Bronchial epithelial cell (primary cell): ENCODE measurements at places on chromosomes 5 and 9.
A peak's percentile ranks its signal among the peaks of the same experiment; 100 is the strongest.

GRCh38 chr9:90983394-90983793 lies 181.8 kb downstream of the SYK start:
- no peak for DNase-seq

DNA sequence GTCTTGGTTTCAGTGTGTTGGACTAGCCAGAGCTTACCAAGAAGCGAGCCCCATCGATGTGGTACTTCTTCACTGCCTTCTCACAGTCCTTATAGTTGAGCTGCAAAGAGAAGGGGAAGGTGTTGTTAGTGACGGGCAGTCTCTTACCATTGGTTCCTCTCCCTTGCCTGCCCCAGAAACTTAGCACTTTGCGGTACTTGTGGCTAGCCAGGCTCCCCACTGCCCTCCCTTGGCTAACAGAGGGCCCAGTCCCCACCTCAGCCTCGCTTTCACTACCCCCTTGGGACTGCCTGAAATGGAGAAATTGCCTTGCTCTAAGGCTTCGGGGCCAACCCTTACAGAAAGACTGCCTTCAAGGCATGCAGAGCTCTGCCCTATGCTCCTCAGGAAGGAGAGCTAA lies 4.3 kb downstream of the LCP2 start:
- no peak for DNase-seq

DNA sequence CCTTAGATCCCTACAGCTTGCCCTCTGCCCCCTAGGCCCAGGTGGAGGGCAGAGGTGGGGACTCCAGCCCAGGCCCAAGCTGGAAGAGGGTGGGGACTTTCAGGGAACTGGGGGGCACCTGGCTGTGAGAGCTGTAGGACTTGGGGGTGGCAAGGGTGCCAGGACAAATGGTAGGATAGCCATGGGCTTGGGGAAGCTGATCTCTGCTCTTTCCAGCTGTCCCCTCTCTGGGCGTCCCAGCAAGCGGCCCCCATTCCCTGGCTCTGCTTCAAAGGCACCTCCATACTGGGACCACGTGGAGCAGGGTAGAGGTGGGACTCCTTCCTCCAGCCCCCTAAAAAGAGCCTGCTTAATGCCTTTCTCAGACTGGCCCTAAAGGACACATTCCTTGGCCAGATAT lies 385 bp downstream of the LTC4S start:
- no peak for DNase-seq

GRCh38 chr5:99379187-99379586 lies 450.4 kb upstream of the CHD1 start:
- no peak for DNase-seq

DNA sequence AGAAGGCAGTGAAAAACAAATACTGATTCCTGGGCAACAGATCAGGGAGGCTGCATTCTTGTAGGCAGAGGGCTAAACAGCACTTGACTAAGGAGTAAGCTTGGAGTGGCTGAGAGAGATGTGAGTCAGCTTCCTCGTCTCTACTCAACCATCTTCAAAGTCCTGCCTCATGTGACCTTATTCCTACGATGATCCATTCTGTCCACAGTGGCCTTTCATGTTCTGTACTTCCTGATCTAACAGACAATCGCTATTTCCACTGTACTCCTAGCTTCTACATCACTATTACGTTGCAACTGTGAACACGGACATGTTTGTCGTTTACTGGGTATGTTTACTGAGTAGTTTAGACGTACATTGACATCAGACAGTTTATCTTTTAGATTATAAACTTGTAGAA lies 365.4 kb downstream of the ARL15 start:
- DNase-seq: peak; percentile 33

DNA sequence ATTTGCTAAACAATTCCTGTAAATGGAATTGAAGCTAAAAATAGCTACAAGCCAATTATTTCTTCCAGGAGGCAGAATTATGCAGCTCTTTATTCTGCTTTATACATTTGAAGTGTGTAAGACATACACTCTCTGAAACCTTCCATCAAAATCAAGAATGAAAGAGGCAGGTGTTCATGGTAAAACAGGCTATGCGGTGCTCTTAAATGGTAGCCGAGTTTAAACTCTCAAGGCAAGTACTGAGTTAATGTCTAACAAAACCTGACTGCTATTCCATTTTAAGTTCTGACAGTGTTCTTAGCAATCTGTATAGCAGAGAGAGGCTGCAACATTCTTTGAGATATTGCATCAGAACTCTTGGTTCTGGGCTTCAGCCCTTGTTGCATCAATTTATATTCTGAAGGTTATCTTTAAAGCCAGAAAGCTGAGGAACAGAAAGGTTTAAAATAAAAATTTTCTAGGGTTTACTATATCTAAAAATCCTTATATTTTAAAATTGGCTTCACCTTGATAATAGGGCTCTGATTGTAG lies 248.3 kb upstream of the CCNG1 start:
- DNase-seq: no peak

DNA sequence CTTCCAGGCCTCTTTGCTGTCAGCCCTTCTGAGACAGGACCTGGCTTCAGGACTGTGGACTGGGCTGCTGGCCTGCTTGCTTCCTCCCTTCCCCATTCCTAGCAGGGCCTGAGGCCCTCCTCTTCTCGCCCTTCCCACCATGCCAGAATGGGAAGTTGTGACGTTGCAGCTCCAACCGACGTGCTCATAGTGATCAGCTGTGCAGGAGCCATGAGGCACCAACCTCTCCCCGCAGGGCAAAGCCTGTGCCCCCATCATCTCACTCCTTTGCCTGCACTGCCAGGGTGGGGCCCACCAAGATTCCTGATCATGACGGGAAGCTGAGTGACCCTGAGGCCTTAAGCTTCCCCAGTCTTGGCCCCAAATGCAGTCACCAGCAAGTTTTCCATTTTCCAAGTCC lies 45.1 kb upstream of the GARNL3 start:
- DNase-seq: no peak

- peak; percentile 76 for DNase-seq
Measured at GRCh38 chr5:151740958-151741373, 17.5 kb downstream of the ATOX1 start.

DNA sequence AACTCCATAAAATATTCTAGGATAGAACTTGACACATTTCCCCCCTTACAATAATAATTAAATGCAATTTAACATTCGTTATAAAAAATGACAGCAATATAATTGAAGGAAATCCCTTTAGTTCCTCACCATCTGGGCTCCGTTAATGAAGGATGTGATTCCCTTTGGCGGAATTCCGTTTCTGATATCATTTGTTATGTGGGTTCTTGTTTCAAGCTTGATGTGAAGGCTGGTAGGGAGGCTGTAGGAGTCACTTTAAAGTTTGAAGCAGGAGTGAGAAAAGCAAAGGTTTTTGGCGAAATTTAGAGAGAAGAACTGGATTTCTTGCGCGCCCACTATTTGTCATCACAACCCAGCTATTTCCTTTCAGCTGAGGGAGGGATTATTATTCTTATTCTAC lies 4.0 kb downstream of the RGS7BP start:
- no peak for DNase-seq

GRCh38 chr9:6910497-6910896 lies 152.7 kb downstream of the KDM4C start:
- DNase-seq: no peak

- no peak for DNase-seq
Measured at GRCh38 chr9:85168412-85168811, 498.9 kb downstream of the NTRK2 start.

- peak; percentile 35 for DNase-seq
Measured at GRCh38 chr5:124921694-124922093, 175.3 kb upstream of the ZNF608 start.

DNA sequence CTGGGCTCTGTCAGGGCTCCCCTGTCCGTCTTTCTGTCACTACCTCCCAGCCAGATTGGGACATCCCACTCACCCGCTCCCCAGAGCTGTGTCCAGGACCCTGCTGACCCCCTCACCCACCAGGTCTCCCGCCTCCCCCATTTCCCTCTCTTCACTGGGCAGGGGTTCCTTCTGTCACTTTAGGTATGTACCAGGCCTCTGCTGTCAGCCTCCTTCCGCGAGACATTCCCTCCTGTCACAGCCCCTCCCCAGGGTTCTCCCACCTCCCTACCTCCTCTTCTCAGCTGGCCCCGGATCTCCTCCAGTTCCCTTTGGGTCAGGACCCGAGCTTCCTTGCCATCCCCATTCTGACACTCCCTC lies 488 bp downstream of the POLR1E start:
- DNase-seq: no peak

DNA sequence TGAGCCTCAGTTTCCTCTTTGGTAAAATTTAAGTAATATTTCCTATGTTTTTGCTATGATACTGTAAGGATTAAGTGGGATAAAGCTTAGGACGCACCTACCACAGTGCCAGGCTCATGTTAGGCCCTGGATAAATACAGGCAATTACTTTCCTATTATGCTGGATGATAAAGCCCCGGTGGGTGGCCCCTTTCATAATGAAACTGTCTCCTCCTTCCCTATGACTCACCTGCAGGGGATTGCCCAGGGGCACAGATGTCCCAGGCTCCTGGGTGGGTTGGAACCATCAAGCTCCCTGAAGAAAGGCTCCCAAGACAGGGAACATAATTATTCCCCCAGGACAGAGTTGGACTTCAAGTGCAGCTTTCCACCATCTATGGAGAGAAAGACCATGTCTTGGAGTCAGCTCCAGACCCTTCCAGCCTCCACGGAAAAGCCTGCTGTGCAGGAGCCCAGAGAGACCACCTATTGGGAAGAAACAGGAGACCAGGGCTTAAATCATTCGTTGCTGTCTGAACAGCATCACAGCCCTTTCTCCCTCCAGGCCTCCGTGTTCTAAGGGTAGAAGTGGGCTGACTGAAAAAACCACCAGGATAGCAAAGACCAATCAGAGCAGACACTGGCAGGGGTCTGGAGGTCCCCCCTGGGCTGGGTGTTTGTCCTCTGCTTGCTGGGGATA lies 43.2 kb upstream of the FOXE1 start:
- peak; percentile 42 for DNase-seq

DNA sequence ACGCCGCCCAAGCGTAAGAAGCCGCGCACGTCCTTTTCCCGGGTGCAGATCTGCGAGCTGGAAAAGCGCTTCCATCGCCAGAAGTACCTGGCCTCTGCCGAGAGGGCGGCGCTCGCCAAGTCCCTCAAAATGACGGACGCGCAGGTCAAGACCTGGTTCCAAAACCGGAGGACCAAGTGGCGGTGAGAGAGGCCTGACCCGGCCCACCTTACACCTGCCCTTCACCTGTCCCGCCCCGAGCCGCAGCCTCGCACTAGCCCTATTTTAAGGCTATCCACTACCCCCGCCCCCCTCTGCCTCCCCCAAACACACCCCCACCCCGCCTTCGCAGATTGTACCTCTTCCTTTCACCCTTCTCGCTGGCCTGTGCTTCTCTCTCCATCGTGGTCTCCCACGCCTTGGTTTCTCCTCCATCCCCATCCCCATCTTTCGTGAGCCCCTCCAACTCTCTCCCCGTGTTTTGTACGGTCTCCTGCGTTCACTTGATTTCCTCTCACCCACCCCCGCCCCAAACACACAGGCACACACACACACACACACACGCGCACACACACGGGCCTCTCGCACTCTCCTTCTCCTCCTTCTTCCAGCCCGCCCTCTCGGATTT lies 1.3 kb downstream of the TLX3 start:
- no peak for DNase-seq

DNA sequence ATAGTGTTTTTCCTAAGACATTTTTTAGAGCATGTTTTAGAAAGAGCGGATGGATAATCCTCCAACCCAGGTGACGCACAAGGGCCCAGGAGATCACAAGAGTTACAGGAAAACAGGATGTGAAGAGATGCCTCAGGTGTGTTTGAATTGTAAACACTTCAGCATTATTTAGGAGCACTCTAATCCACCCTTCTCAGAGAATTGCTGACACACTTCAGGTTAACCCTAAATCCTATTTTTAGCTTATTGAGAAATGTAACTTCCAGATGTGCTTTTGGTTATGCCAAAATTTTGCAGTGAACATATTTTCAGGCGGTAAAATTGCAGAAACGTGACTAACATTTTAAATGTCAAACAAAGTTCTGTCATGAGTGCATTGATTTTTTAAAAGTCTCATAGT lies 755.4 kb upstream of the CTNND2 start:
- DNase-seq: no peak
